Ammon's horn (tissue), 1 donor: ENCODE measurements at places on chromosomes 1 and 21.
A peak's percentile ranks its signal among the peaks of the same experiment; 100 is the strongest.

DNA sequence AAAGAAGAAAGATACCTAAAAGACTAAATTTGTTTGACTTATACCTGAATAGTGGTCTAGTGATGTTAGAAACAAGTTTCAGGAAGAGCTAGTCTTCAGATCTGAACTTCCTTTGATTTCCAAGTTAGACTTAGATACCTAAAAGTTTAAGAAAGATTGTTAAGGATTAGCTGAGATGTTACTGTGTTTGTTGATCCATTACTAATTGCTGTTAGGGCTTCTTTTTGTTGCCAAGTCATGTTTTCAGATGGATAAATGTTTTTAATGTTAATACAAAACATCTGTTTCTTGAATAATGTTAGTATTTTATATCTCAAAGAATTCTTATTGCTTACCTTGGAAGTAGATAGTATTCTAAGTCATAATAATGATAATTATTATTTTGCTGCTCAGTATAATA is 11.6 kb downstream of the GNAI3 start:
- DNase-seq = no peak

DNA sequence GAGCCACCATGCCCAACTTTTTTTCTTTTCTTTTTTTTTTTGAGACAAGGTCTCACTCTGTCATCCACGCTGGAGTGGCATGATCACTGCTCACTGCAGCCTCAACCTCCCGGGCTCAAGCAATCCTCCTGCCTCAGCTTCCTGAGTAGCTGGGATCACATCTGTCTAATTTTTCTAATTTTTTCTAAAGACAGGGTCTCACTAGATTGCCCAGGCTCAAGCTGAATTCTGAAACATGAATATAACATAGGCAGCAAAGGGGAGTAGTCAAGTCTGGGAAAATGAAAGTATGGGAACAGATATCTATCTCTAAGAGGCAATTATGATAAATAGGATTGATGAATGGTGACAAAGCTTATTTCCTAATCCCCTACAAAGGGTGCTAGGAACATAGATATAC is 7.3 kb upstream of the CMPK1 start:
- DNase-seq = no peak

- DNase-seq = no peak
These were observed 169.3 kb downstream of the CAMTA1 start for GRCh38 chr1:6954591-6954990.

DNA sequence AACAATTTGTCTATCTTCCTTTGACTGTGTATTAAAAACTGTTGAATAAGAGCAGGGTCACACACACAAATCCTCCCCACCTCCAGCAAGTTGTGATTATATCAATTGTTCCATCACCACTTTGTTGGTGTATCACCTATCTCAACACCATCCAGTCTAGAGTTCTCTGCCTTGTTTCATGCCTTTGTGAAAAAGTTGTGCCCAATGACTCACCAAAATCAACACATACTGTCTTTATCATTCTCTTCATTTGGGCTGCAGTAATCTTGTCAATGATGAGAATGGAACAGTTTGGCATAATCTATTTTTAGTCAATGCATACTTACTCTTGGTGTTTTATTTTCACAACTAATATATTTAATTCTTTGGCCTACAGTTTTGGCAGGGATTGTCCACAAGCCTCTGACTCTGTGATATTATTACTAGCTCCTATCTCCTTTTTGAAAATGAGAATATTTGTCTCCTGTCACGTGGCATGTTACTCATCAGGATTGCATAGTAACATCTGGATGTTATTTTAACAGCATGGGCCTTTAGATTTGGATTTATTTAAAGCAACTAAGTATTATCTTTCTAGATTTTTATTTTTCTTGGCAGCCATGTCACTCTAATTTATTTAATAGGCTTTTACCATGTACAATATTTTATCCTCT is 5.1 kb downstream of the C1orf87 start:
- no peak for DNase-seq

- no peak for DNase-seq
These were observed 161.8 kb downstream of the PGBD5 start for GRCh38 chr1:230264342-230264741.

DNA sequence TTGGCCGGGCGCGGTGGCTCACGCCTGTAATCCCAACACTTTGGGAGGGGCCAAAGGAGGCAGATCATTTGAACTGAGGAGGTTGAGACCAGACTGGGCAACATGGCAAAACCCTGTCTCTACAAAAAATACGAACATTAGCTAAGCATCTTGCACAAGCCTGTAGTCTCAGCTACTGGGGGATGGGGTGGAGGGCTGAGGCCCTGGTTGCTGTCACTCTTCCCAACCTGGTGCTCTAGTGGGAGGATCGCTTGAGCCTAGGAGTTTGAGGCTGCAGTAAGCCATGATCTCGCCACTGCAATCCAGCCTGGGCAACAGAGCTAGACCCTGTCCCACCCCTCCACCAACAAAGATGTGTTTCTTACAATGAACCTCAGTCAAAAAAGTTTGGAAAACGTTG is 2.8 kb downstream of the PHGDH start:
- DNase-seq = no peak

DNA sequence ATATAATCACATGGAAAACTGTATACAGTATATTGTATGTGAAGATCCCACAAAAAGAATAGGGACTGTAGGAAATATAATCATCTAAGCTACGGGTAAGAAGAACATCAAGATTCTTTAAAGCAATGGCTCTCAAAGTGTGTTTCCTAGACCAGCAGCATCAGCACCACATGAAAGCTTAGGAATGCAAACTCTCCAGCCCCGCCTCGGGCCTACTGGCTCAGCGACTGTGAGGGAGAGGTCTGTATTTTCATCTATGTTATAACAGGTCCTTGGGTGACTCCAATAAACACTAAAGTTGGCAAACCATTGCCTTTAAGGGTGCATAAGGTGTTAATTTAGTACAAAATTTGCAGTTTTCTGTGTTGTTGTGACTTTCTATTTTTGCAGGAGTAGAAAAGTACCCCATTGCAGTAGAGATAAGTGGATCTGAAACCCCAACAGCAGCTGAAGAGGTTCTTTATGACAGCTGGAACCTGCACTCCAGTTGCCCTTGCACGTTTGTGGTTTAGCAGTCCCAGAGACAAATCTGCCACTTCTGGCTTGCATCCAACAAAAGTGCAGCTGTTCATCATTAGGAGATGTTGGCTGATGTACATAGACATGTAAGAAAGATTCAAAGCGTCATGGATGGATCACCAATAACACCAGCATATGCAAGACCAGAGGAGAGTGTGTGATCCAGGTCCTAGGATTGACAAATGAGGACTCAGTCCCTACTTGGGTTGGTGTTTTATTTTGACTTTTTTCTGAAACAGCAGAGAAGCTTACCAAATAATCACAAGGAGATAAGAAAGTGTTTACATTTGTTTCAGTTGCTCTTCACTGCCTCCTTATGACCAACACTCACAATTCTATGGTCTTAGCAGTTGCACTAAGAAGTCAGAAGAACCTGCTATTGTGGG is 15.9 kb upstream of the IFNAR1 start:
- no peak for DNase-seq

DNA sequence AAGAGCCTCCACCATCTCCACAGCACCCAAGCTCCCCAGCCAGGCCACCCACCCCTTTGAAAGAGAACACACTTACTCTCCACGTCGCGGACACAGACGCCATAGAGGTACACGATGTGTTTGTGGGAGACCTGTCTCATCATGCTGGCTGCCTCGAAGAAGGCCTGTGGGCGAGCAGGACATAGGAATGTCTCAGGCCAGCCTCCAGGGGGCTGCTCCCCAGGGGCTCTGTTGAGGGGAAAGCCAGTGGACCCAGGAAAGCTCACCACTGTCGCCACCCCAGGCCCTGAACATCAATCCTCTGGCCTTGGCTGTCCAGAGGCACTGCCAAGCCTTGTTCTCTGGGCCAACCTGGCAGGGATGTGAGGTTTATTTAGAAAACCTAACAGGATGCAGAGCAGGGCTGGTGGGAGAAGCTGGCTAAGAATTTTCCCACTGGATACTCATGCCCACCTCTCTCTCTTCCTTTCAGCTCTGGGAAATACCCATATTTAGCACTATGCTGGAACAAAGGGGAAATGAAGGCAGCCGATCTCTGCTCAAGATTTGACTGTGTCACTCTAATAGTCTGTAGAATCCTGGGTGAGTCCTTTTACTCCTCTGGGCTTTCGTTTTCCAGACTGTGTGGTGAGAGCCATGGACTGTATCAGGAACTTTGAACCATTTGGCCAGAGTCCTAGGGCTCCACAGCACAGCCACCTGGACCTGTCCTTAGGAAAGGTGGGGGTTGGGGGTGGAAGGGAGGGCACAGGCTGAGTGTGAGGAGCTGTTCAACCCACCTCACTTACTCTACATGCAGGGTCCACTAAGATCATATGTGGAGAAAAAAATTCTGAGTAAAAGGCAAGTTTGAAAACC is 101.9 kb downstream of the RAVER2 start:
- no peak for DNase-seq

- no peak for DNase-seq
These were observed 113.2 kb downstream of the TRABD2B start for GRCh38 chr1:47883963-47884362.

DNA sequence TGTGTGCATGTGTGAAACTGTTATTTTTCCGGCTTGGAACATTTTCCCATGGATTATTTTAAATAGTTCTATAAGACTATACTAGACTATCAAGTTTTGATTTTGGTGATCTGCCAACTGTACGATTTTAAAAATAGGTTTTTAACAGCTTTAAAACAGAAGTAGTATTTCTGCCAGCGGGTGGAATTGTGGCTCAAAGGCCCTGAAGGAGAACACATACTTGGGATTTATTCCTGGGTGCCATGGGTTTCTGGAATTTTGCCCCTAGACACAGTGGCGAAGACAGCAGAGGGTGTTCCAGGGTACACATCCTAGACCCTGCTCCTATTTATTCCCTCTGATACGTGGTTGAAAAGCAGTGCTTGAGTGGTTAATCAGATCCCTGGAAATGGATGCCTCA is 81.7 kb upstream of the IPO9 start:
- DNase-seq = no peak

DNA sequence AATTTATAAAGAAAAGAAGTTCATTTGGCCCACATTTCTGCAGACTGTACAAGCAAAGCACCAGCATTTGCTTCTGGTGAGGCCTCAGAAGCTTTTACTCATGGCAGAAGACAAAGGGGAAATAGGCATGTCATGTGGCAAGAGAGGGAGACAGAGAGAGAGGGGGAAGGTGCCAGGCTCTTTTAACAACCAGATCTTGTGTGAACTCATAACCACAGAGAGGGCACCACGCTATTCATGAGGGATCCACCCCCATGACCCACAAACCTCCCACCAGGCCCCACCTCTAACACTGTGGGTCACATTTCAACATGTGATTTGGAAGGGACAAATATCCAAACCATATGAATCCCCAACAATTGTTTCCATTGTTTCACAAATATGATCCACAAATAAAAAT is 467.9 kb downstream of the SIPA1L2 start:
- no peak for DNase-seq

DNA sequence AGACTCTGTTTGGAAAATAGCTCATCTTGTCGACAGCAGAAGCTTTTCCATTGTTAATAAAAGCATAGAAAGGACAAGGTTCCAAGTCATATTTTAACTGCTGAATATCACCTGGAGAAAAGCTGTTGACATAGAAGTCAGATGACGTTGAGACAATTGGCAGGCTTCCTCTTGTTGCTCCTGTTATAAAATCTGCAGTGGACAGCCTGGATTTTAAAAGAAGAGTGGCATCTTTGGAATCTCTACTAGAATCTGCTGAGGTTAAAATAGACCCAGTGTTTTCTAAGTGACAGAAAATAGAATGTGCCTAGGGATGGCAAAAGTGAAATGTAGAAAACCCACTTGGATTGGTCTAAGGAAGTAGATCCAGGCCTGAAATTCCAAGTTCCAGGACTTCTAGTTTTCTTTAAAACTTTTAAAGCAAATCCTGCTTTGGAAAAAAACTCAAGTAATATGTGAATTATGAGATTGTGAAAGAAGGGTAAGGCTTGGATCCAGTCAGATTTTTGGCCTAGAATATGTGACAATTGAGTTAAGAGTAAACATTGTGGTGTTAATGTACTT is 53.6 kb upstream of the NEXN start:
- DNase-seq = no peak

DNA sequence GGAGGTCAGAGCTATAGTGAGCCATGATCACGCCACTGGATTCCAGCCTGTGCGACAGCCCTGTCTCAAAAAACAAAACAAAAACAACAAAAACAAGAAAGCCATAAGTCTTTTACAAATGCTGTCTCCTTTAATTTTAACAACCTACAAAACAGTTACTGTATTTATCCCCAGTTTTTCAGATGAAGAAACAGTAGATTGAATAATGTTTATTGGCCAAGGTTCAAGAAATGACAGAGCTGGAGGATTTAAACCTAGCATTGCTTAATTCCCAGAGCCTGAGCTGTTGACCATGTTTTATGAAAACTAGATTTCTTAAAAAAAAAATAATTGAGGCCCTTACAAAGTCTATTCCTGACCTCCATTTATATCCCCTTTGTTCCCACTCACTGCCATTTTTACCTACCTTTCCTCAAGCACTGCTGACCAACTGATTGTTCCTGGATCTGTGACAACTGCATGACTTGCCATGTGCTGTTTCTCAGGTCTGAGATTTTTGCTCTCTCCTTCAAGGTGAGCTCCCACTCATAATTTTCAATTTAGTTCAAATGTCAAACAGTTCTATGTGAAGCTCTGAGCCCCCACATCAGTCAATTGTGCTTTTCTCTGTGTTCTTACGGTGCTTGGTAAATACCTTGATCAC is 140.8 kb downstream of the CHRM3 start:
- no peak for DNase-seq

GRCh38 chr1:19402031-19402813 is 83.1 kb downstream of the CAPZB start:
- DNase-seq = no peak

DNA sequence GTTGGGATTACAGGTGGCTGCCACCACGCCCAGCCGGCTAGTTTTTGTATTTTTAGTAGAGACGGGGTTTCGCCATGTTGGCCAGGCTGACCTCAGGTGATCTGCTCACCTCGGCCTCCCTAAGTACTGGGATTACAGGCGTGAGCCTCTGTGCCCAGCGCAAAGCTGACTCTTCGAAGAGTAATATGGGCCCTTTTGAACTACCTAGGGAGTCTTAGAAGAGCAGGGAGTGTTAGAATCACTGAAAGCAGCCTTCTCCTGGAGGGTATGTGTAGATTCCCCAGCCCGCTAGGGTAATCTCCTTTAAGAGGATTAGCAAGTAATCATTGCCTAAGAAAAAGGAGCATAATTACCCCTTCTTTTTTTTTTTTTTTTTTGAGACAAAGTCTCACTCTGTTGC is 6.5 kb upstream of the MAST2 start:
- DNase-seq = no peak

GRCh38 chr21:27475363-27475955 is 508.6 kb upstream of the ADAMTS5 start:
- DNase-seq = peak; percentile 65
